ENCODE measurements at places on chromosomes 1 and 21.

GRCh38 chr1:226973371-226973897 lies 33.3 kb downstream of the COQ8A start:
- no peak for DNase-seq

DNA sequence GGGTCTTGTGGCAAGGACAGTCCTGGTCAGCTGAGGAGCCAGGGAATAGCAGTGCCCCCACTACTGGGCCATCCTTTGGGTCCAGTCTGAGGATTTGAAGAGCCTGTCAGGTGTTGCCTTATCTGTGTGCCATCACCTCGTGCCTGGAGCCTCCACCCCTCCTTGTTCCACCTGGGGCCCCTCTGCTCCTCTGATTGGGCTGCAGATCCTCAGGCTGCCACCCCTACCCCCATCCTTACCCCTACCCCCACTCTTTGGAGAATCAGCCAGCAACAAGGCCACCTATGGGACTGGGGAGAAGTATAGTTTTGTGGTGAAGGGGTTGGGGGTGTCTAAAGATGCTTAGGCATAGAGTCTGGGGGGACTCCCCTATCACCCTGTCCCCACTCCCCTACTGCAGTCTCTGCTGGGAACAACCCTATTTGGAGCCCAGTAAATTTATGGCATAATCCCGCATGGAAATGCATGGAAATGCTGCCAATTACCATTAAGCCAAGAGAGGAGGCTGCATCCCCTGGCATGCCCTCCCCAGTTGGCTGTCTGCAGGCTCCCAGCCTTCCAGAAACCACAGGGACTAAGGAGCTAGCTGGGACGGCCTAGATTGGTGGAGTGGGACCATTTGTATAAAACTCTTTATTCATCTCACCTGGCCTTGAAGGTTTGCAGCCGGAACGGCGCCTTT lies 142.7 kb upstream of the CSF3R start:
- DNase-seq, result no peak

DNA sequence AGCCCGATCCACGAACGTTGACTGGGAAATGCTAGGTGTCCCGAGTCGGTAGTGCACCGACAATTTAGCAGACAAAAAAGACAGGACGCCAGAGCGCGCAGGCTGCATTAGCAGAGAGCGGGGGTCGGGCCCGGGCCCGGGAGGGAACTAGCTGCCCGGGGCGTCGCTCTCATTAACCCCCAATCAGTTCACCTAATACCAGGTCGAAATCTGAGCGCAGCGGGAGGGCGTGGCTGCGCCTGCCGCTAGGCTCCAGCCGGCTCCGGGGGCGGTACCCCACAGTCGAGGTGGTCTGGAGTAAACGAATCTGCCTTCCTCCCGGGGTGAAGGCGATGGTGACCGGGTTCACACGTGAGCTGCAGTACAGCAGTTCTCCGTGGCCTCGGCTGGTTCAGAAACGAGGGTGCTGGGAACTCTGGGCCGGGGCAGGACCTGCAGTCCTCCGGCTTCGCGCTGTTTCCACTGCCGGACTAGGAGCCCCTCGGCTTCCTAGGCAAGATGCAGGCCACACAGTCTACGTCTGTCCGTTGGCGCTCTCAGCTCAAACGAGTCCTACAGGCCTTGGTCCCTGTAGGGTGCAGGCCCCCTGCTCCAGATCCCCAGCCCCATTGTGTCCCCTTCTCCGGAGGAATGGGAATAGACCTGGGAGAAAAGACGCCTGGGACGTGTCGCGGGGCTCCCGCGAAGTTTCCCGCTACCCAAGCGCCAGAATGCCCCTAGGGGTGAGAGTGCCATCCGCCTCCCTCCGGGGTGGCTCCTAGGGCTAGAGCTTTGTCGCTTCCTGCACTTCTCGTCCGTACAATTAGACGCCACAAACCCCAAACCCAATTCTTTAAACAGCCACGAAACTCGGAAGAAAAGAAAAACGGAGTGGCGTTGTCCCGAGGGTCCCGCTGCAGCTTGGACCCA lies 2.0 kb downstream of the GFI1 start:
- DNase-seq, result peak; percentile 45

- no peak for DNase-seq
Observed at GRCh38 chr1:184242507-184242943, 144.3 kb upstream of the C1orf21 start.

- no peak for DNase-seq
Observed at GRCh38 chr1:63317817-63318152, 4.6 kb upstream of the FOXD3 start.

GRCh38 chr1:238281418-238281817 lies 390.7 kb upstream of the ZP4 start:
- DNase-seq, result no peak

DNA sequence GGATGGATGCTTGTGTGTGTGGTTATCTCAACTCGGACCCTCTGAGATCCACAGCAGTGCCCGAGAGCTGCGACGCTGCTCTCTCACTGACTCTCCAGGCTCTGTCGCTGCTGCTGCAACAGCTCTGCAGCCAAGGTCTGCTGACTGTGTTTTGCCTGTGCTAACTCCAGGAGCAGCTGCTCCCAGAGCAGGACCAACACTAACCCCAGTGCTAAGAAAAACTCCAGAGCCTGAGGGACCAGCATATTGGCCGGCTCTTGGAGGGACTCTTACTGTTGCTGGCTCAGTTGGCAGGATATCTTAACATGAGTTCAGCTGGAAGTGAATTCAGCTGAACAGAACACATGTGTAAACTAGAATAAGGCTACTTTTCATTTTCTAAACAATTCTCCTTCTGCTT lies 4.4 kb downstream of the LCE2C start:
- no peak for DNase-seq

- DNase-seq, result no peak
Observed at GRCh38 chr1:48114596-48115382, 107.7 kb upstream of the SLC5A9 start.

- no peak for DNase-seq
Observed at GRCh38 chr1:228345201-228345930, 61.3 kb downstream of the TRIM11 start.

DNA sequence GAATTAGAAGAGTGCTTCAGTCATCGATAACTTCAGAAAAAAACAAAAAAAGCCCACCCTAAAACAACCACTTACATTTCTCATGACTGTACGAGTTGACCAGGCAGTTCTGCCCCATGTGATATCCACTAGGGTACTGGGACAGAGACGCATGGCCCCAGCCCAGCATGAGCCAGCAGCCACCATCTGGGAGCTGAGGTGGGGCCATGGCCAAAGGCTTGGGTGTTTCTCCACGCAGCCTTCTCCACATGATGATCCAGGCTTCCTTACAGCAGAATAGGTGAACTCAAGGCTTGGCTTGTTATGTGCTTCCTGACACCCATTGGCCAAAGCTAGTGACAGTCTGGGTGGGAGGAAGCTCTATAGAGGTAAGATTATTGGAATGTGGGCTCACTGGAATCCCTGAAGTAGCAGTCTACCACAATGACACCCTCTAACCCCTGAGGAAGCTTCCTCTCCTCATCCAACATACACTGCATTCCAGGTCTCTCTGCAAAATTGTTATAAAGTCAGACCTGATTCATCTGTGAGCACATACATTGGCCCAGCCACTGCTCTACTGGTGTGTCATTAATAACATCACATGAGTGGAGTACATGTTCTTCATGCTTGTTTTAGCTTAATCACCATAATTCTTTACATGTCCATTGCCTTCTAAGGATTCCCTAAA lies 66.3 kb upstream of the NTPCR start:
- no peak for DNase-seq

GRCh38 chr1:36217670-36218069 lies 6.6 kb upstream of the THRAP3 start:
- DNase-seq, result no peak

DNA sequence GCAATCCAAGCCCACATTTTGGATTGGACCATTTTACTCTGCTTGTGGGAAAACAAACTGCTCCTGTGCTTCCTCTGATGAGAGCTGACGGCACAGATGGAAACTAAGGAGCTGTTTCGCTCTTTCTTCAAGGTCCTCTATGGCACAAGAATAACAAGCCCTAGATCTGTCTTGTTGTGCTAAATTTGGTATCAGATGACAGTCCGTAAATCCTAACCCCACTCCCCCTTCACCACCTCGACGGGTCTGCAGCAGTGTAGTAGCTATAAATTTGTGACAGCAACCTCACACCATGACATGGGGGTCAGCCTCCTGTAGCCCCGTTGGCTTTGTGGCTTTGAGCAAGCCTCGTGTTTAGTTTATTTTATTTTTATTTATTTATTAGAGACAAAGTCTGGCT lies 85.9 kb downstream of the ADSS2 start:
- DNase-seq, result no peak

- DNase-seq, result no peak
Observed at GRCh38 chr1:107273515-107273914, 132.7 kb downstream of the NTNG1 start.

DNA sequence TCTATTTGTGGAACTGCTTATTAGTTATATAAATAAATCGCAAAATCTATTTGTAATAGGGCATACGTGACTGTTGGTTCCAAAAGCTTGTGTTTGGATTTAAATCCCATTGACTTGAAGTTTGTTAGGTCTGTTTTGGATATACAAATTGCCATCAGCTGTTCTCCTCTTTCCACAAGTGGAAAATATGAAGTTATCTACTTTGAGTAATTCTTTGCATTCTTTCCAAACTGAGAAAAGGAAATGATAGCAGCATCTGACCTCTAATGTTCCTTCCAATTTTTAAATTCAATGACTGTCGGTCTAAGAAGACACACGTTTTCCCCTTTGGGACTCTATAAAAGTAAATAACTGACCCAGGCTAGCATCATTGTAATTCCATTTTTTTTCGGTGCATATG lies 165.7 kb upstream of the SGIP1 start:
- no peak for DNase-seq

GRCh38 chr1:117857418-117857817 lies 72.0 kb downstream of the GDAP2 start:
- peak; percentile 16 for DNase-seq

Data from DMS79 treated with DMSO at 0.1 percent for 48 hours (cell line).